Activated T-helper 1 cell treated with Interleukin-2 at 50 U/mL for 16 hours (primary cell): ENCODE measurements at places on chromosomes 16 and 17.

DNA sequence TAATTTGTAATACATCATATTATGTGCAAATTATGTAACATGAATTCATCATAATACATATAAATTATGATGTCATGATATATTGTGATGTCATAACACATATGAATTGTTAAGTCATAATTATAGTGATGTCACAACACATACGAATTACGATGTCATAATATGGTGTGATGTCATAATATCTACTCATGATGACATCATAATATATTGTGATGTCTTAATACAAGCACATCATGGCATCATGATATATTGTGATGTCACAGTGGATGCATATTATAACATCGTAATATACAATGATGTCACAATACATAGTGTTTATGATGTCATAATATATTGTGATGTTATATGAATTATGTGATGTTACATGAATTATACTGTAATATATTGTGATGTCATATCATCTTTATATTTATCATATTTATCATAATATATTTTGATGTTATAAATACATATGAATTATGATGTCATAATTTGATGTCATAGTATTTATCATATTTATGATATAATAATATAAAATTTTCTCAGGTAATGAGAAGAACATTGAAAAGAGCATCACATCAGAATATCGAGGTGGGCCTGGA, 1793.0 kb downstream of the TP53TG3F start:
- no peak for DNase-seq

DNA sequence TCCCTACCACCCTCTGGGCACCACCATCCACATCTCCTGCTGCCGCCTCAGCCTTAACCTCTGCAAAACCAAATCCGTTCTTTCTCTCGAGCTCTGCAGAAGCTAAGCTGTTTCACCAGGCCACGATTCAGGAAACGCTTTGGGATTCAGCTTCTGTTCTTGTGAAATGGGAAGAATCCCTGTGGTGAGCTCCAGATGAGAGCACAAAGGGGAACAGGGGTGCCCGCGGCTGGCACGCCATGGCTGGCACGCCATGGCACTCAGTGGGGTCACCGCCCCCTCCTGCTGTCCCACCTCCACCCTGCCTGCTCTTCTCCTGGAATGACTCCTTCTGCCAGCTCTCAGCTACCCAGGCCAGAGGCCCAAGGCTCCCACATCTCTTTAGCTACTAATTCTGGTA, 5.7 kb downstream of the QPRT start:
- no peak for DNase-seq

DNA sequence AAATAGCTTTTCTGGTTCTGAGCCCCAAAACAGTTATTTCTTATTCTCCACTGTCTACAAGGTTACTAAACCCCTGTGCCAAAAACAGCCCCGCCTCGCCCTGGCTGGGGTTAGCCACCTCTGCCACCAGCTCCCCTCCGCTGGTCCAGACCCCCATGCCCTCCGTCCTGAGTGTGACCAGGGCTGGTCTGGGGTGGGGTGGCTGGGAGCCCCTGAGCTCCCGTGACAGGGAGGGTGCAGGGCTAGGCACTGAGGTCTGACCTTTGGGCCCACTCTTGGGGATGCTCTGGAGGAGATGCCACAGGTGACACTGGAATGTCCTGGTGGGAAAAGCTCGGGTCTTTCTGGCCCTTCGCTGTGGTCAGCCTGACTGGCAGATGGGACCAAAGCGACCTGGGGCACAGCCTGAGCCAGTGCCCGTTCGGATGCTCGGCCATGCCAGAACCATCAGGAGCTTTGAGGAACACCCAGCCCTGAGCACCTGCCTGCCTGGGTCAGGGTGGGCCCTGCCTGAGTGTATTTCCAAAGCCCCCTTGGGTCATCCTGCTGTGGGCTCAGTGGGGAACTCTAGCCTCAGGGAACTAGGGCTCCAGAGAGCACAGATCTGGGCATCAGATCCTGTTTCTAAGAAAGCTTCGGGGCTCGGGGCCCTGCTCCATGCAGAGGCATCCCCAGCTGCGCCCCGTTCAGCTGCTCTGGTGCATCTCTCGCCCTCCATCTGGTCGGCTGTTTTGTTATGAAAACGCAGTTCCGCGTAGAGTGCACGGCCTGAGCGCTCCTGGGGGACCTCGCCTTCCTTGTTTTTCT, 72.1 kb upstream of the GNG13 start:
- DNase-seq = no peak

- no peak for DNase-seq
These were observed 10.5 kb upstream of the GSE1 start for GRCh38 chr16:85602402-85603202.

GRCh38 chr17:45186801-45187354, 25.2 kb downstream of the HEXIM2 start:
- no peak for DNase-seq

GRCh38 chr17:47649972-47650524, 329 bp downstream of the KPNB1 start:
- no peak for DNase-seq

DNA sequence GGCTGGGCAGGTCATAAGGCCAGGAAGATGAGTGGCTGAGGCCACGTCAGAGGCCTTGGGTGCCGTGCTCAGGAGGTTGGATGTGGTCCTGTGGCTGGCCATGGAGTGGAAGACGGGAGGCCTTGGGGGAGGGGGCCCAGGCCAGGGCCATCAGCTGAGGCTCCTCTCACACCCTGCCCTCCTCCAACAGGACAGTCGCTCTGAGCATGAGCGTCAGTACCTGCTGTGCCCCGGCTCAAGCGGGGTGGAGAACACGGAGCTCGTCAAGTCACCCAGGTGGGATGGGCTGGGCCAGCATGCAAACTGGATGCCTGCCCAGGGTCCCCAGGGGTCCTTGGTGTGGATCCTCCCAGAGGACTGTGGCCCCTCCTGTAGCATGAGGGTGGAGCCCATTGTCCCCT, 19.2 kb downstream of the POLR3E start:
- DNase-seq = no peak

GRCh38 chr16:87559945-87560344, 42.4 kb upstream of the JPH3 start:
- DNase-seq = no peak

DNA sequence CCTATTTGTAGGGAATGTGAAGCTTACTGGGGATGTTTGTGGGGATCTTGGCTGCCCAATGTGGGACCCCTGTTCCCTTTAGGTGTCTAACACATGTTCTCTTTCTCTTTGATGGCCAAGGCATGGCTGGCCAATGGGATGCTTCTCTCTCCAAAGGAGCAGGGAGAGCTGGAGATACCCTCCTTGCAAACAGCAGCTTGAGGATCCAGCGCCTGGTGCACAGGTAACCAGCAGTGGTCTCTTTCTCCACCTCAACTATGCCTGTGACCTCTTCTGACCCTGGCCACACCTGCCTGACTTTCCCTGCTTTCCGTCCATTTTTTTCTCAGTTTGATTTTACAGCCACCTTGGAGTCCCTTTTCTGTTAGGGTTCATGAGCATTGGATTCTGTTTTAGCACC, 16.8 kb upstream of the NKD1 start:
- DNase-seq = no peak

DNA sequence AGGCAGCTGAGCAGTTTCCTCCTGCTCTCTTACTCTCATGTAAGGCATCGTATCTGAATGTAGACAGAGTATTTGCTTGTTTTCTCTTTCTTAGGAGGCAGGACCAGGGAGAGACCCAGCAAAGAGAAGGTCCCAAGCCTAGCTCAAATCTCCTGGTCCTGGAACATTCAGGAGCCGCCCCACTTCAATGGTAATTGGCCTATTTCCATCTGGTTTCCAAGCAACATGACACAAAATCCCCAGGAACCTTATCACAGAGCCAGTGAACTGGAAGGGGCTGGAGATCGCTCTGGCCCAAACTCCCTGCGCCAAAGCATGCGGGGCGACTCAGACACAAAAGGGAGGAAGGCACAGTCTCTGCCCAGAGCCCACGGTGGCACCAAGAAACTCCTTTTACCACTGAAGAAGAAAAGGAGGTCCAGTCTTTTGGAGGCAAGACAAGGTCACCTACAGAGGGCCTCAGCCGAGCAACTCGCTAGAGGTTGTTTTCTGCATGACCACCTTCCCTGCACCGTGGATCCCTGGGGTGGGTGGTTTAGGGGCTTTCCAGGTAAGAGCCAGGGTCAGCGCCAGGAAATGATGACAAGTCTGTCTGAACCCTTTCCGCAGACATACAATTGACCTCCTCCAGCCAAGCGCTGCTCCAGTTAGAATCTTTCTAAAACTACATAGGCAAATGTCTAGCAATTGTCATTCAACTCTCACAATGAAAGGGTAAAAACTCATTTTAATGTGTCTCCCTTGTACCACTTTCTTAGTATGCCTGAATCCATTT, 394.7 kb downstream of the SOX9 start:
- DNase-seq = no peak

GRCh38 chr17:79980246-79981043, 55.2 kb downstream of the TBC1D16 start:
- DNase-seq = no peak

- no peak for DNase-seq
These were observed 12.9 kb downstream of the TRIM37 start for GRCh38 chr17:59093702-59094231.

DNA sequence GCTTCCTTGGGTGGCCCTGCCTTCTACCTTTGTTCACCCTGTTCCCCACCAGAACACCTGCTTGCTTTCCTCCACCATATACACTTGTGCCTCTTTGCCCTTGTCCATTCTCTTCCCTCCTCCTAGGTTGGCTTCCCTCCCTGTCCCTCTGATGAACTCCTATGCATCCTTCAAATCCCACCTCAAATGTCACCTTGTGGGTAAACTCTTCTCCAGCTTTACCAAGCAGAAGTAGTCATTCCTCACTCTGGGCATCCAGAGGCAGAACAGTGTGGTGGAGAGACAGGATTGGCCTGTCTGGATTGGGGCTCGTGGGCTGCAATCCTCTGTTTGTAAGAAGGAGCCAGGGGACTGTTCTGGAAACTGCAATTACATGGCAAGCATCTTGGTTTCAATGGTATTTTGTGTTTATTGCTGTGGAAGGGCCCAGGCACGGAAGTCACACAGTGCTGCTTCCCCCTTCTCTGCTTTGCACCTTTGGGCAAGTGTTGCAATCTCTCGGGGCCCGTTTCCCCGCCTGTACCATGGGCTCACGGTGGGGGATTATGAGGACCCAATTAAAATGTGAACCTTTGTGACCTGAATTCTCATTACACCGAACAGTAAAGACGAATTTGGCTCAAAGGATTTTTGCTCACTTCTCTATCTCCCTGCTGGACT, 21.9 kb upstream of the NXPH3 start:
- DNase-seq = no peak

- DNase-seq = no peak
These were observed 212.2 kb upstream of the RPL38 start for GRCh38 chr17:73991260-73991659.

DNA sequence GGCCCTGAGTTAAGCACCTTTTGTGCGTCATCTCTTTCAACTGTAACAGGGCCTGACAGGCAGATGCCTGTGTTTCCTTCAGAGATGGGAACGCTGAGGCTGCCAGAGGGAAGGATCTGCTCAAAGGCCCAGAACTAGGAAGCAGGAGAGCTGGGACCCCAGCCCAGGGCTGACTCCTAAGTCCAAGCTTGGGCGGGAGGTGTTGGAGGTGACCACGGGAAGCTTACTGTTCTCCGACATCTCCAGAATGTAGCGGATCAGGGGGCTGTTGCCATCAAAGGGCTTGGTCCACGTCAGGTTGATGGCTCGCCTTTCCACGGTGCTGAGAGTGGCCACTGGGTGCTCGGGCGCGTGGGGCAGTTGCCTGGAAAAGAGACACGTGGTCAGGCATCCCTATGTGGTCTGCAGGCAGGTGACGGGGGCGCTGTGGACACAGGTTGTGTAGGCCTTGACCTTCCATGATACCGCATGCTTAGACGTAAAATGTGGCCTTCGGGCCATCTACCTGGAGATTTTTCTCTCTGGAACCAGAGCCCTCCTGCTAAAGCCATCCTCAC, 111.4 kb upstream of the CDC42EP4 start:
- DNase-seq = no peak

DNA sequence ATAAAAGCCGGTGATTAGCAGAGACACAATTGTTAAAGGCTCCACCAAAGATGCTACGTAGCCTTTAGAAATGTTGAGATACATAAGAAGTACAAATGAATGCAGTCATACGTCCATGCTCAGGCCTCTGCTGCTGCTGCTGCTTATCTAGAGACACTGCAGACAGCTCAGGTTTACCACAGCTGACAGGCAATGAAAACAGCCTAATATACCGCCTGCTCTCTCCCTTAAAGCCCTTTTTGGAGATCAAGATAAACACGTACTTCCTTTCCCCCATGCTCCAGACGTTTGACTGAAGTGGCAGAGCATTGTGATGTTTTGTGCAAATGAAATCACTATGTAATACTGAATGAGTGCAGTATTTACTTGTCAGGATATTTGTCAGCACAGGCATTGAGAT, 185.3 kb downstream of the AATF start:
- DNase-seq = no peak

DNA sequence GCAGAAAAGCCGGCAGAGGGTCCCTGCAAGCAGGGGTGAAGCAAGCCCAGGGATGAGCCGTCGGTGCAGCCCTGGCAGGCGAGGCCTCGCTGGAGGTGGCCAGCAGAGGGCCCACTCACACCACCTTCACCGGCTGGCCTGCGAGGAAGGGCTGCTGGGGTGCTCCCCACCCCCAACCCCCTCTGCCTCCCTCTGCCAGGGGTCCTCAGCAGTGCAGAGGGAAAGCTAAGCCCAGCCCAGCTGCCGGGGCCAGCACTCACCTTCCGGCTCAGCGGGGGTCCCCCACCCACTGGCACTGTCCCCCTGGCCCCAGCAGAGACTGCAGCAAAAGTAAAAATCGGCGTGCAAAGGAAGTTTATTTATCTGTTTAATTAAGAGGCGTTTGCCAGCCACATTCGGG, 113.4 kb downstream of the ENGASE start:
- no peak for DNase-seq

GRCh38 chr17:80845069-80845862, 146.4 kb upstream of the CHMP6 start:
- DNase-seq = no peak

DNA sequence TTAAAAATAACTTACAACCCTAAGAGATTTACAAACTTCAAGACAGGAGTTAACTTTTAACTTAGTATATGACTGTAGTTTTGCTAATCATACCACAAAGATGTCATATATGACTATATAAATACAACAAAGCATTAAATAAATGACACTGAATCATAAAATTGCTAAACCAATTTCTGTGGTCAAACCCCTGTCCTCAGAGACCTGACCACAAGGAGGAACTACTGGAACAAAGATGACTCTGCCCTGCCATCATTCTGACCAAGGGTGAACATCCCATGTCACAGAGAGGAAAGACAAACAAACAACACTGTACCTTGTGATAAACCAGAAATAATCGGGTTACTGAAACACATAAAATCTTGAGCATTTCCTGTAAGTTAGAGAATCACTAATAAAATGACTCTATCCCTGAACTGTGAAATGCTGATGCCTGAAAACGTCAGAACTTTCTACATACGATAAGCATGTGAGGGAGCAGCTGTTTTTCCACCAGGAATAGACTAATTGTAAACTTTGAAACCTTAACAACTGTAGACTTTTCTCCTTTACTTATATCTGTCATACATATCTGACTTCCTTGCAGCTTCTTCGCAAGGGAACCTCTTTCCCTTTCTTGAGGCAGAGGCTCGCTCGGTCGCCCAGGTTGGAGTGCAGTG, 47.9 kb downstream of the WDR59 start:
- DNase-seq = no peak
